ENCODE measurements at places on chromosomes 2 and 18.
A peak's percentile ranks its signal among the peaks of the same experiment; 100 is the strongest.

DNA sequence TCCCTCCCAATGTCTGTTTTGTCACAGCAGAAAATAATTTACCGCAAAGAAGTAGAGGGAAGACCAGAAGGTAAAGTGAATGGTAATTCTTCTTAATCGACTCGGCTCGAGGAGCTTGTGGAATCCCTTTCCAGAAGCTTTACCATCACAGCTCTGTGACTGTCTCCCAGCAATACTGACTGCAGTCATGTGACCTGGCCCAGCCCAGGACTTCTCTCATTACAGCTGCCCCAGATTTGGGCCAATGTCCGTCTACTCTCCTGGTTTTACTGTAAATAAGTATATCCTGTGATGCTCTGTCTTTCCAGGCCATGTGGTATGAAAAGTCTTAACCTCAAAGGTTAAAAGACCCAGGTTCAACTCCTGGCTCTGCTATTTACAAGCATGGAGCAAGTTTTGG, 18.9 kb upstream of the ELOA2 start:
- no peak for DNase-seq

DNA sequence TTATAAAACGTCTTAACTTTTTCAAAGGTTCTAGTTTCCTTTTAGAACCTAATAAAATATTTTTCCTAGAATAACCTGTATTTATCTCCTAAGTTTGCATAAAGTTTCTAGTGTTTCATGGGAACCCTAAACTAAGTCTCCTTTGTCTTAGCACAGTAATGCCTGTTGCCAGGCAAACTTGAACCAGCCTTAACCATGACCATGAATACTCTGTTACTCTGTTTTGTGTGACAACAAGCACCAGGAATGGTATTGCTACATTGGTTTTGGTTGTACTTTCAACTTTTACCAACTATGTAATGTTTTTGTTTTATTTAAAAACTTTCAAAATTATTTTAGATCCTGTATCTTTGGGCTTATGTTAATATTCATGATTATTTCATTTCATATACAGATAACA, 137.6 kb downstream of the CERS6 start:
- DNase-seq, result no peak

DNA sequence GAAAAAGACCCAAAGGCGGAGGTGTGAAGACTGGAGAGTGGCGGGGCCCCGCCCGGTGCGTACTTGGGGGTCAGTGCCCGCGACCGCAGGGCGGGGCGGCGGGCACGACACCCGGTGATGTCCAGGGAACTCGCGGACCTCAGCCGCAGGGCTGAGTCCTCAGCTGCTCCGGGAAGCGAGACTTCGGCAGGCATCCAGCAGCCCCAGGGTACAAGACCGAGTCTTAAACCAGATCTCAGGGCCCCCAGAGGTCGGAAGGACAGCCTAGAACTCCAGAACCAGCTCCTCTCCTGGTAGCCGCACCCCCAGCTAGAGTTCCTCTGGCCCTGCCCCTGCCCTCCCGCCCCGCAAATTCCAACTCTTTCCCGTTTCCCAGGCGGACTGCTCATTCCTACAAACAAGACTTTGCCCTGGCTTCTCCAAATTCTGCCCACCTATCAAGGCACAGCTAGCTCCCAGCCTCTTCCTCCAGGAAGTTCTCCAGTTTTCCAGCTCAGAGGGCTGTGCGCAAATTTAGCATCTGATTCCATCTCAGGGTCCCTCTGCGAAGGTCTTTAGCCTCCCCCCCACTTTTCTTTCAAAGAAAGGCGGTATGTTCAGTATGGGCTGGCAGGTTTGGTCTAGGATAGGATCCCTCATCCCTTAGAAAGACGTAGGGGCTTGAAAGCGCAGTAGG, 26.0 kb upstream of the NOTO start:
- no peak for DNase-seq

DNA sequence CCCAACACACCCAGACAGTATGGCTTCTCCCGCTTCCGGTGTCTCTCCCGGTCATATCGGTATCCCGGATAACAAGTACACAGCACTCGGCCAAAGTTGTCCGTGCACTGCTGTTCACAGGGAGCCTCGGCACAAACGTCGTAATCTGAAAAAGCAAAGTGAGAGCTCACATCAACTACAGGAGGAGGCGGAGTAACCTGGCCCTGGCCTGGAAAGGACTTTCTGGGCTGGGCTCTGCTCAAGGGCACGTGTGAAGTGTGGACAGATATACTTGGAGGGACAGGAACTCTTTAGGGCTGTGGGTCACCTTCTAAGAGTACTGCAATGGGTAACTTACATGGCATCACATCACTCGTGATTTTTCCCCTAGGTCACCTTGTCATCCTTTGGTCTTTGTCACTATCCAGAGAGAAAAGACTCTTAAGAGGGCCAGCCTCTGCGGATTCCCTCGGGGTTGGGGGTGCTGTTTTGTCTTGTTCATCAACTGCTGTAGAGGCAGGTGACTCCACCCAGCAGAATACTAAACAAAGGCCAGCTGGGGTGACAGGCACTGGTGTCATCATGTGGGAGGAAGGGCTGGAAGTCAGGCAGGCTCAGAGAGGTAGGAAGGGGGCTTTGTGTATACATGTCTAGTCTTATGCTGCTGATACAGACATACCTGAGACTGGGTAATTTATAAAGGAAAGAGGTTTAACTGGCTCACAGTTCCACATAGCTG, 110.6 kb upstream of the LMAN1 start:
- DNase-seq, result no peak

DNA sequence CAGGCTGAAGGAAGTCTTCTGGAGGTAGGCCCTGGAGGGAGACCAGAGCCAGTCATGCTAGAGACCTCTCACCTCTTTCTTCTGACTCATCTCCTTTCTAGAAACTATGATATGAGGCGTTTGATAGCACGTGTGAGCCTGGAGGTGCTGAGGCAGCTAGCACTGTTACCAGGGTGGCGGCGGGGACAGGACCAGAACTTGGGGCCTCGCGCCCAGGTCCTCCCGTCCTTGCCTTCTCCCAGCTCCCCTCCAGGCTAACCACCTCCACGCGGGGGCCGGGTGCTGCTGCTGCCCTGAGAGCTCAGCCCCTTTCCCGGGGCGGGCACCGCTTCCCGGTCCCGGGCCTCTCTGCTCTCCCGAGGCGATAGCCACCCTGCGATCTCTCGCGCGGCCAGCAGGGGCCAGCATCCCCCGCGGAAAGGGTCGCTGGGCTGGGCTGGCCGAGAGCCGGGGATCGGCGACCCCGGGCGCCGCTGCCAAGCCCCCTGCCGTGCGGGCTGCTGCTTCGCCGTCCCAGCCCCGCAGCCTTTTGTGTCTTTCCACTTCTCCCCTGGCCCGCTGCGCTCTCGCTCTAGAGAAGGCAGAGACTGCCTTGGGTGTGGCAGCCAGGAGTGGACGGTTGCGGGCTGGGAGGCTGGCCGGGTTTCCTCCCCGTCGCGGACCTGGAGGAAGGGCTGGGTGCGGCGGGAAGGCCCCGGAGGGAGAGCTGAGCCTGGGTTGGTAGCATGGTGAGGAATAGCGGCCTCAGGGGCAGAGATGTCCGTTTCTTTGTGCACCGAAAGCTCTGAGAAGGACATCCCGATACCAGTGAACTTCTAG, 49.1 kb downstream of the TMEM17 start:
- DNase-seq, result peak; percentile 94

DNA sequence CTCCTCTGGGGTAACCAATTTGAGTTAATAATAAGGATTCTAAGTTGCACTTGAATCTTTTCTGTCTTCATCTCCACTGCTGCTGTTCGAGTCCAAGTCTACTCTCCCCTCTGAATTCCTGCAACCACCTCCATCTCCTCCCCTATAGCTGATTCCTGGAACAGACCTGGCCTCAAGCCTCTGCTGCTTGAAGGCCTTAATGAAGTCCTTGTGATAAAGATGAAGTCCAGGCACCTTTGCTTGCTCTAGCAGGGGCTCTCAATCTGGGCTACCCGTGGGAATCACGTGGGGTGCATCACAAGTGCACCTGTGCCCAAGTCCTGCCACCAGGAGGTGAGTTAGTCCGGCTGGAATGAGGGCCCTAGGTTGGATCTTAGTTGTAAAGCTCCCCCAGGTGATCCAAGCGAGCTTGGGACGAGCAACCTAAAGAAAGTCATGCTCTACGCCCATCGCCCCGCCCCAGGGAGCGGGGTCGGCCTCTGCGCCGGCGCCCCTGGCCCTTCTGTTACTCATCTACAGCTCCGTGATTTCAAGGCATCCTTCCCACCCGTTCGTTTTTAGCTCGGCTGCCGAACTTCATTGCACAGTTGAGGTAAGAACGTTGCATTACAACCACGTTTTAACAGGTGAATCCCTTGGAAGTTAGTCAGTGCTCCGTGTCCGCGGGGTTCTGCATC, 905 bp upstream of the IAH1 start:
- no peak for DNase-seq

DNA sequence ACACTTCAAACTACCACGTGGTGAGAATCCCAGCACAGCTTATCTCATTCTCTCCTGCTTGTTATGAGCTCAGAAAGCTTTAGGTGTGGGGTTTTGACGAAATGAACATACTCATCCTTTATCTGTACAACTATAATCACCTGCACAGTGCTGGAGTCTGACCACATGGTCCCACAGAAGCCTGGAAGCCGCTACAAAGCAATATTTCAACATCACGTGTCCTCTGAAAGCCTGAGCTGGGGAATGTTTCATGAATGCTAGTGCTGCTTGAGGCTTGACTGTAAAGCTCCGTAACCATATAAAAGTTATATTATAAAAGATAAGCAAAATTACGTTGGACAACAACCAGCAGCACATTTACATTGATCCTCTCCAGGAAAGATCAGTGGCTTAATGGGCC, 43.9 kb downstream of the PIEZO2 start:
- DNase-seq, result no peak

GRCh38 chr2:177721087-177721486, 328.5 kb downstream of the AGPS start:
- DNase-seq, result no peak

- DNase-seq, result no peak
These were observed 284.2 kb upstream of the TANK start for GRCh38 chr2:160876029-160876428.

DNA sequence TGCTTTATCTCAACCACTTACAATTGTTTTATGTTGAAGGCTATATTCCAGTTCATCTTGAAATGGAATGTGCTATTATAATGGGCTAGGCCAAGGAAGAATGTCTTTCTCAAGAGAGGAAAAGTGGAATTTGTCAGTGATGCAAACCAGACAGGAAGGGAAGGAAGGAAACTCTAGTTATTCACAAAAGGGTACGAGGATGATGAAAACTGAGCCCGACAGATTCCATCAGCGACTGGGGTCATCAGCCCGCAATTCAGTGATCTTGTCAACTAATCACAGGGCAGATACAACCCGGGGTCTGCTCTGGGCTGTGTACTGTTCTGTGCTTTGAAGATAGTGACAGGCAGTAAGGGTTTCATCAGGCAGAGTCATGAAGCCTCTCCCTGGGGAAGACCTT, 23.4 kb upstream of the LYPD6 start:
- no peak for DNase-seq

DNA sequence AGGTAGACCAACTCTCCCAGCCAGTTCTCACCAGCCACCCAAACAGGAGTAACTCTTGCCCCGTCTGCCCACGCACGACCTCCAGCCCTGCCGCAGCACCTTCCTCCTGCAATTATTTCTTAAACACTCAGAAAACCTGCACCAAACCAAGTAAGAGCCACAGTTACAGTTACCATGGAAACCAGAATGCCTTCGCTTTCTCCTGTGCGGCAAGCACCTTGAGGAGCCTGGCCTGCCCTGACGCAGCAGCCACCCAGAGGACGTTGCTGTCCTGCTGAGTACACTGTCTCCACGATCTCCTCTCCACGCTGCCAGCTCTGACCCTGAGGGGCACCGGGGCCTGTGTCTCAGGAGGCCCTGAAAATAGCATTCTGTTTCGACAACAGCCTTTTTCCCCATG, 94.3 kb upstream of the SMIM21 start:
- no peak for DNase-seq

DNA sequence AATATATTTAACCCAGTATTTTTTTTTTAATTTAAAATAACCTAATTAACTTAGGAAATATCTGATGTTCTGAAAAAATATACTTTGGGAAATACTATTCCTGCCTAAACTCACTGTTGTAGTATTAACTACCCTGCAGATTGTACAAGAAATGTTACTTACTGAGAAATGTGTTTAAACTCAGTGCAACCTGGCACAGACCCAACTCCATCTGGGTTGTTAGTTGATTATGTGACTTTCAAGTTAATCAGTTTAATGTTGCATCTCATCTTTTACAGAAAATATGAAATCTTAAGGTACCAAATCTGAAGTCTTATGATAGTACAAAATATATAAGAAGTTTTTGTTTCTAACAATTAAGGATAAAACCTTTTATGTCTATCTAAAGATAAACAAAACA, 27.3 kb downstream of the VAPA start:
- DNase-seq, result no peak

DNA sequence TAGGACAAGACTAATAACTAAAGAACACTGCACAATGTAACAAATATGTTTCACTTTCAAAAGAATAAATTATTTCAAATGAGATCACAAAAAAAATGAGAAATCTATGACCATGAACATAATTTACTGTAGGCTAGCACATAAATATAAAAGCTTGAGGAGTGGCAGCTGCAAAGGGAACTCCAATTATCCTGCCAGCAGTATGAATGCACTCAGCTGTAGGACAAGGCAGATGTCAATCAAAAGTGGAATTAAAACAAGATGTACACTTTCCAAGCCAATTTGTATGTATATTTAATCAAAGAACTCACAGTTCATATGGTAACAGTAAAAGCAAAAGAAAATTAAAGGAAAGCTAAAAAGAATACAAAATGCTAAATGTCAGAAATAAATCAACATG, 76.6 kb upstream of the NCKAP5 start:
- DNase-seq, result no peak
